ENCODE measurements at places on chromosomes 12 and 14.

DNA sequence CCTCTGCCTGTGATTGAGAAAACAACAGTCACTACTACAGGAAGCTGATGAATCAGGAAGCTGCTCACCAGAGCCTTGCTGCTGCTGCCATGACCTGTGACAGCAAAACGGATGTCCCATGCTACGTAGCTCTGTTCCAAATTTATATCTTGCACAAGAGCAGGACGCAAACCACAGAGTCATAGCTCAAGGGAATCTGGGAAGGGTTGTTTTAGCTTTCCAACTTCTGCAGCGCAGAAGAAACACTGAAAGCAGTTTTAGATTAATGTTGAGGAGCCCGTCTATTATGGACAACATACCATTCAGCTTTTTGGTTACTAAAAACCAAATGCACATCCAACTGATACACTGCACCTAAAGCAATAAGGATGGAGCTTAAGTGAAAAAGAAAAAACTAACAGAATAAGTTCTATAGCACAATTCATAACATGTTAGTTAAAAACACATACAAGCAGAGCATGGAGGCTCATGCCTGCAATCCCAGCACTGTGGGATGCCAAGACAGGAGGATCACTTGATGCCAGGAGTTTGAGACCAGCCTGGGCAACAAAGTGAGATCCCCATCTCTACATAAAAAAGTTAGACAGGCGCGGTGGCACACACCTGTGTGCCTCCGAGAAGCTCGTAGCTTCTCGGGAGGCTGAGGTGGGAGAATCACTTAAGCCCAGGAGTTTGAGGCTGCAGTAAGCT lies 1.7 kb upstream of the ANKRD33 start:
- no peak for DNase-seq

GRCh38 chr14:78345131-78345744 lies 175.1 kb downstream of the NRXN3 start:
- no peak for DNase-seq

- DNase-seq = no peak
These were observed 9.1 kb upstream of the EMP1 start for GRCh38 chr12:13187399-13187798.

GRCh38 chr12:68560851-68561422 lies 49.8 kb upstream of the RAP1B start:
- no peak for DNase-seq

- no peak for DNase-seq
These were observed 83.8 kb downstream of the DNAH10 start for GRCh38 chr12:123845881-123846280.

GRCh38 chr14:22466491-22466890 lies 122.5 kb downstream of the DAD1 start:
- DNase-seq = no peak

GRCh38 chr12:127588249-127588648 lies 678.7 kb upstream of the TMEM132C start:
- DNase-seq = no peak

- no peak for DNase-seq
These were observed 213.1 kb upstream of the RTL1 start for GRCh38 chr14:101116486-101117130.

GRCh38 chr12:58513301-58513834 lies 406.9 kb downstream of the LRIG3 start:
- DNase-seq = no peak

DNA sequence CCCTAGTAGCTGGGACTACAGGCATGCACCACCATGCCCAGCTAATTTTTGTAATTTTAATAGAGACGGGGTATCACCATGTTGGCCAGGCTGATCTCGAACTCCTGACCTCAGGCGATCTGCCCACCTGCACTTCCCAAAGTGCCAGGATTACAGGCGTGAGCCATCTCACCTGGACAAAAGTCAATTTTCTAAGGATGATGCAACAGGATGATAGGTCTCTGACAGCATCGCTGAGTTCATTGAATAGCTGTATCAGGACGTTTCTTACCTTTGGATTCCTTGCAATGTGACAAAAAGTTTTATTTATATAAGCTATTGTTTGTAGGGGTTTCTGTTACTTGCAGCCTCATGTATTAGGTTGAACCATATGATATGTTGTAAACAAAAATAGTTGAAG lies 55.5 kb upstream of the PCED1B start:
- DNase-seq = no peak

DNA sequence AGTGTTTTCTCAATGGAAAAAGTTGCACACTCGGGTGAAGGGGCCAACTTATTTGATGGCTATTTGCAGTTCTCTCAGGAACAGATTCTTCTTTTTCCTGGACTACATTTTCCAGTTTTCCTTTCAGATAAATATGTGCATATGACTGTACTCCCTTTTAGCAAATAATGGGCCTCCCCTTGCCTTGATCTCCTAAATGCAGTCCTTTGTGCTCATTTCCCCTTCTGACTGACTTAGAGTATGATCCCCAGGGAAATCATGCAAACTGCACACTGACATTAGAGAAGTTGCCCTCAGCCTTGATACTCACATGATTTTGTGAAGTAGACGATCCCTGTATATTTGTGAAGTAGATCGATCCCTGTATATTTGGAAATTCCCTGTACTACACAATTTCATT lies 492.9 kb upstream of the NOVA1 start:
- DNase-seq = no peak

- no peak for DNase-seq
These were observed 1.8 kb downstream of the PTPN6 start for GRCh38 chr12:6952863-6953441.

DNA sequence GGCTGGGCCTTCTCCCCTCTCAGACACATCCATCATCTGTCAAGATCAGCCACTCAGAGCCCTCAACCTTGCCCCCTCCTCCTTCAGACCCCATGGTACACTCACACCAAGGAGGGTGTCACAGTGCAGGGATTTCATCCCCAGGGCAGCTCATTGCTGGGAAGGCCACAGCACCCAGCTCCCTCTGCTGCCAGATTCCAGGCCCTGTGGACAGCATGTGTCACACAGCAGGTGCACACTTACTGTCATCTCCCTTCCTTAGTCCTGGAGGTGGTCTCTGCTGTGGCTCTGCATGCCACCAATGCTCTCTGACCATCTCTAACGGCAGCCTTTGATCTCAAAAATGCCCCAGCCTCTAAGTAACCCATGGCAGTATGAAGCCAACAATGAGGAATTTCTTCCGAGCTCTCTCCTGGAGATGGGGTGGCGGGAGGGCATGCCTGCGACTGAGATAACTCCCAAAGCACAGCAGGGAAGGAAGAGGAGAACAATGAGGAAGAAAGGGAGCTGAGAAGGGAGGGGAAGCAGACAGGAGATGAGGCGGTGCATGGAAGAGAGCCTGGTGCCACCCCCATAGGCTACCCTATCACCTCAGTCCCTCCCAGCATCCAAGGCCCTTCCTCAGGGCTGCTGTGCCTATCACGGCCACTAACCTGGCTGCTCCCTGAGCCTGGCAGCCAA lies 101.0 kb downstream of the SINHCAF start:
- no peak for DNase-seq

GRCh38 chr14:28321475-28322244 lies 444.9 kb upstream of the FOXG1 start:
- DNase-seq = no peak

DNA sequence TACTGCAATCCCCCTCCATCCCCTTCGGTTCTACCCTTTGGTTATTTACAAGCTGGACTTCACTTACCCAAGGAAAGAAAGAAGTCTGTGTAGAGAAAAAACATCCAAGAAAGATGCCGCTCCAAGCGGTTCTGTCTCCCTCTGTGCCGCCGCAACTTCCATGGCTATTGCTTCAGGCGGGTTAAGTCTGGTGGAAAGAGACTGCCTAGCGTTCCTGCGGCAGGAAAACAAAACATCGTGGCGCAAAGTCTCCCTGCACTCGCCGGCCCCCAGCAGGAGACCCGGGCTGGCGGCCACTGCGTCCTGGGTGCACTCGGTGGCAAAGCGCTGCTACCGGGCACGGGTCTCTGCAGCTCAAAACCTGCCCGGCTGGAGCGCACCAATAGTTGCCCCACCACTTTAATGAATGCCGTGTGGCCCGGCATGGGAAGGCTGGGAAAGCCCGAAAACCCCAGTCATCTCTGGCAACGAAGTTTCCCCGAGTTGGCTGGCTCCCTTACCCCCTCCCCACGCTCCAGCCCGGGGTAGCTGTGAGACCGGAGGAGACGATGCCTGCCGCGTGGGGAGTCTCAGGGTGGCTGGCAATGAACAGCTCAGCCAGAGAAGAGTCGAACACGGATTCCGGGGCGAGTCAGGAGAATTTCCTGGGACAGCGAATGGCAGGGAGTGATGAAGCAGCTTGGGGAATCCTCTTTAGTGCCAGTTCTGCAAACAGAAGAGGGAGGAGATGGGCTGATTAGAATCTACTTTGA lies 3.5 kb upstream of the KCNK10 start:
- DNase-seq = no peak

DNA sequence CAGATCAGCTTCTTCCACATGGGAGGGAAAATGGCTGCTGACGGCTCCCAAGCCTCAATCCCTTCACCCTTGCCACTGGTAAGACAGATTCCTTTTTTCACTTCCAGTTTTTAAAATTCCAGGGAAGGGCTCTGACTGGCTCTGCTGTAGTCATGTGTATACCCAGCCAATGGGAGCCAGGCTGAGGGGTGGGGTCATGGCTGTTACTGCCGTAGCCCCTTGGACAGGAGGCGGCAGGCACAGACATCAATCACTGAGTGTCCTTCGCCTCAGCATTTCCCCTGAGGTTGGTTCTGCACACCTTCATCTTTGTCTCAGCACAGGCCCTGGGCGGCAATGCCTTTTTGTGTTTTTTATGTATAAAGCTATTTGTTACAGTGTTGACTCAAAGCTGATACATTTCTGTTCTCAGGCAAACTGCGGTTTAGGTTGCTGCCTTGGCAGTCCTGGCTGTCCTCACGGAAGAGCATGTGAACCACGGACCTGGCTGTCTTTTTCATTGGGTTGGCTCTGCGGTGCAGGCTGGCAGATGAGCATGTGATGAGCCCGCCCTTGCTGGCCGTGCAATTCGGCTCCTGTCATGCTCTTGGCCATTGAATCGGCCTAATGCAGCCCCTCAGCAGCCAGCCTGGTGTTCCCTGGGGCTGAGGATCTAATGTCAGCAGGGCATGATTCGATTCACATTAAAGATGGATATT lies 74.3 kb downstream of the PPM1A start:
- no peak for DNase-seq

DNA sequence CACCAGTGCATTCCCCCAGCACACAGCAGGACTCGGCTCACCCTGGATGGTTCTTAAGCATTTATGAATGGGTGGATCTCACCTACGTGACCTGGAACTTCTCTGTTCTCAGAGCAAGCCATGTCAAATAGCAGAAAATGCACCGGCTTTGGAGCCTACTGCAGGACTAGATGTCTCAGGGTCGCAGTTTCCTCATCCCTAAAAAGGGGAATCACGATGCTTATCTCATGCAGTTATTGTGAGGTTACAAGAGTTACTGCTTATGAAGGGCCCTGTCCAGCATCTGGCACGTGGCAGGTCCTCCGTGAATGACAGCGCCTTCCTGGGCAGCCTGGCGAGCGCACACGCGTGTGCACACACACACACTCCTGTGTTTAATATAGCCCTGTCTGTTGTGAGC lies 128.5 kb downstream of the ETV6 start:
- no peak for DNase-seq
